Stimulated activated CD4-positive, alpha-beta T cell treated with anti-CD3 and anti-CD28 coated beads, TNF-alpha, amount 100 ng/mL, for 1 hour (primary cell): ENCODE measurements at places on chromosomes 12 and 14.

DNA sequence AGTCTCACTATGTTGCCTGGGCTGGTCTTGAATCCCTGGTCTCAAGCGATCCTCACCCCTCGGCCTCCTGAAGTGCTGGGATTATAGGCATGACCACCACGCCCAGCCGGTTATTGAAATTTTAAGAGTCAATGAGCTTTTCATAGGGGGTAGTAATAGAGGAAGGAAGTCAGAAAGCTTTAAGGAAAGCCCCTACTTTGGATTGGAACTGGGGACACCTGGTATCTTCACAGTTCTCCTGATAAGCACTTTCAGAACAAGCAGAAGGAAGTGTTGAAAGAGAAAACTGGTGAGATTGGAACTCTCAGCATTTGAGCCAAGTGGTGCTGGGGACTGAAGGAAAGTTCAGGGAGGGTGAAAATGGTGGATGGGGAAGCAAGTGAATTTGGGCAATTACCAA is 5.1 kb downstream of the SLC4A8 start:
- no peak for DNase-seq

DNA sequence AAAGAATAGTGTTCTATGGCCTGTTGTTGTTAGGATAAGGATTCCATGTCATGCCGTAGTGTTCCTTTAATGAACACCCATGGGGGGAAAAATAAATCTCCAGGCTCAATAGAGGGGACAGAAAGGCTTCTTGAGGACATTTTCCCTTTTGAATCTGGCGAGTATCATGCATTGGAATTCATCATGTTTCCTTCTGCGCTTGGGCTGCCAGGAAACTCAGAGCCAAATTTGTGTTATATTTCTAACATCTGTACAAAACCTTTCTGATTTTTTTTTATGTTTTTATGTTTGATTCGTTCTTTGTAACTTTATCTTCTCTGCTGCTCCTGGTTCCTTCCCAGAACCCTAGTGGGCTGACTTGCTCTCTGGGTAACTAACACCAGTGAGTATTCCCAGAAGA is 1163.3 kb downstream of the VRK1 start:
- no peak for DNase-seq

GRCh38 chr12:75831402-75831801 is 200.2 kb downstream of the PHLDA1 start:
- DNase-seq: no peak

GRCh38 chr12:104012331-104012730 is 37.7 kb downstream of the GLT8D2 start:
- DNase-seq: no peak

DNA sequence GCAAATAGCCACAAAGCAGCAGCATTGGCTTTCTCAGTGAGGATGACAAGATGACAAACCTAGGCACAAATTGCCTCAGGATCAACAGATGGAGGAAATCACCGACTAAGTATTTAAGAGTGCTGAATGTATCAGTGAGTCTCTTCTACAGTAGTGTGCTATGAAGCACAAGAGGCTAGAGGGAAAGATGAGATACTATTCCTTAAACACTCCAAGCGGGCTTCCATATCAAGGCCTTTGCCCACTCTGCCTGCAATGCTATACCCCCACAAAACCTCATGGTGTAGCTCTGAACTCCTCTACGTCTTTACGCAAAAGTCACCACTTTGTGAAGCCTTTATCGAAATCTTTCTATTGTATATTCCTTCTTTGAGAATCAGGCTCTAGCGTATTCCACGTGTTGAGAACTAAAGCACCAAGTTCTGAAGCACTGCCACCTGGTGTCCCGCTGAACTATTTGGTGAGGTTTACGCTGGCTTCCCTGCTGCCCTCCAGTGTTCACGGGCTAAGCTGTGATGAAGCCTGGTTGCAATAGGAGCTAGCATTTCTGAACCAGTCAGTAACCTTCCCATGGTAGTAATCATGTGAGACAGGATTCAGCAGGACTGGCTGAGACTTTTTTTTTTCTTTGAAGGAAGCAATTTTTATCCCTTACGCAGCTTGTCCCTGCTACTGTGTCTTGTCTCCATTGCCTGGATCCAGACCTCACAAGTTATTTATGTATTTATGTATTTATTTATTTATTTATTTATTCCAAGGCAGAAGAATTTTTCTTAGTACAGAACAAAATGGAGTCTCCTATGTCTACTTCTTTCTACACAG is 426.5 kb upstream of the OR4E1 start:
- DNase-seq: no peak

DNA sequence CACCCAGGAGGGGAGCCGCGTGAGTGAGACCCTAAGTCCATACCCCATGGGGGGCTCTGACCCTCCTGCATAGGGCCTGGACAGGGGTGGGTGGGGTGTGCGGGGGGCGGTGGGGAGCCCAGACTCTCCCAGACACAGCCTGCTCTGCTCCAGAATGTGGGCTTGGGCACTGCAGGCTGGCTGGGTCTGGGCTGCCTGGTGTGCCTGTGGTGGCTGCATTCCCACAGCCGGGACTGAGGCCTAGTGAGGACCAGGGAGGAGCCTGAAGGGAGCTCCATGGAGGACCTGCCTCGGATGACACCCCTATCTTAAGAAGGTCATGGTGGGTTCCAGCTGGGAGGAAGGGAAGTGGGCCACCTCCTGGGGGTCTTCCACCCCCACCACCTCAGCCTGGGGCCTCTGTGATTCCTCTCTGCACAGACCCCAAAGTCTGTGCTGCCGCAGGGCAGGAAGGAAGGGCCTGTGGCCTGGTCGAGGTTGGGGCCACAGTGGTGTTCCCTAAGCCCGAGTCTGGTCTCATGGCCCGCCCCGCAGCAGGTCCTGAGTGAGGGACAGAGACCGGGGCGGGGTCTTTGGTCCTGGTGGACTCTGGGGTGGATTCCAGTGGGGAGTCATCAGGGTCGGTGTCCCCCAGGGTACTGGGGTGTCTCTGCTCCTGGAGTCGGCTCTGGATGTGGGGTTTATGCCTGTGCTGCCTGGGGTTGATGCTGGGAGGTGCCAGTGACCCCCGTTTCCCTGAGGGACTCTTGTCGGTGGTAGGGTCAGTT is 392.3 kb downstream of the TMEM121 start:
- no peak for DNase-seq

DNA sequence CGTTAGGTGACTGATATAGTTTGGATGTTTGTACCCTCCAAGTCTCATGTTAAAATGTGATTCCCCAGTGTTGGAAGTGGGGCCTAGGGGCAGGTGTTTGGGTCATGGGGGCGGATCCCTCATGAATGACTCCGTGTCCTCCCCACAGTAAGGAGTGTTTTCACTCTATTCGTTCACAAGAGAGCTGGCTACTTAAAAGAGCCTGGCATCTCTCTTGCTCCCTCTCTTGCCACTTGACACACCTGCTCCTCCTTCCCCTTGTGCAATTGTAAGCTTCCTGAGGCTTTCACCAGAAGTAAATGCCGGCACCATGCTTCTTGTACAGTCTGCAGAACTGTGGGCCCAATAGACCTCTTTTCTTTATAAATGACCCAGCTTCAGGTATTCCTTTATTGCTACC is 2.6 kb downstream of the IFI27L2 start:
- DNase-seq: no peak

GRCh38 chr14:51157012-51157411 is 62.1 kb upstream of the TRIM9 start:
- no peak for DNase-seq

DNA sequence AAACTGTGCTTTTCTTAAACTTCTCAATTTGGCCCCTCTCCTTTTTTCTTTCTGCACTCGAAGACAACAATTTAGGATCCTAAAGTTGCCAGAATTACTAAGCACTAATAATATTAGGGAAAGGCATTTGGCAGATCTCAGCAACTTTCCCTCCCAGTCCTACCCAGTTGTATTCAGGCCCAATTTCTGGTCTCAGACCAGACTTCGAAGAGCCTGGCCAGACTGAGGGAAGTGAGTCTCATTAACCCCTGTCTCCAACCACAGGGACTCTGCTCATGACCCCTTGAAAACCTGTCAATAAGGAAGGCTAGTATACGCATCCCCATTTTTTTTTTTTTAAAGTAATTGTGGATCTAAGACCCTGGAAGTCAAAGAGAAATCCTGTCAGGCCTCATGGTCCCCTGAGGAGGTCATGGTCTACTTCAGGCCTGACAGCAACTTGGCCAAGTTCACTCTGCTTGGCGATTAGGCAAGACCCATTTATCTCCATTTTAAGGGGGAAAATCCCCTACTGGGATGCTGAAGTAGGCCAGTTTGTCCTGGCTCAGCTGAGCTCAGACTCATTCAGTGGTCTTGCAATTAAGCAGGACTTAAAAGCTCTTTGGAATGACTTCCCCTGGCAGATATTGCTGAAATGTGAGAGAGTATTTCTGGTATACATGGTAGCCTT is 521.0 kb downstream of the FUT8 start:
- no peak for DNase-seq

DNA sequence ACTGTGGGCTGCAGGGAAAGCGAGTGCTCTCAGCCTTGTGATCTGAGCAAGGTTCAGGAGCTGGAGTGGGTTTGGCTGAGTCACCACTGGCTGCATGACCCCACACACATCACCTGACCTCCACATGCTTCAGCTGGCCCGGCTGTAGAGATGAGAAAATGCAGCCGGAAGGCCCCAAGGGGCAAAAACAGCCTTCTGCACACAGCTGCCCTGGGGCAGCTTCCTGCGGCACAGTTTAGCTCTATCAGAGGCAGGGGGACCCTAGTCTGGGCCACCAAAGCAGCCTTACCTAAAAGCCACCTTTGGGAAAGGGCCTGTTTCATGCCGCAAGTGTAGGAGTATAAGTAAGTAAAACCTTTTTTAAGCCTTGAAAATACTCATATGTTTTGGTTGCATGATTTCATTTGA is 123.3 kb downstream of the SSPN start:
- no peak for DNase-seq
